ENCODE measurements at places on chromosomes 11 and 22.

- DNase-seq = no peak
Measured at GRCh38 chr11:81222491-81222890, 1511.2 kb downstream of the FAM181B start.

- no peak for DNase-seq
Measured at GRCh38 chr11:67648796-67649613, 1.5 kb downstream of the ACY3 start.

DNA sequence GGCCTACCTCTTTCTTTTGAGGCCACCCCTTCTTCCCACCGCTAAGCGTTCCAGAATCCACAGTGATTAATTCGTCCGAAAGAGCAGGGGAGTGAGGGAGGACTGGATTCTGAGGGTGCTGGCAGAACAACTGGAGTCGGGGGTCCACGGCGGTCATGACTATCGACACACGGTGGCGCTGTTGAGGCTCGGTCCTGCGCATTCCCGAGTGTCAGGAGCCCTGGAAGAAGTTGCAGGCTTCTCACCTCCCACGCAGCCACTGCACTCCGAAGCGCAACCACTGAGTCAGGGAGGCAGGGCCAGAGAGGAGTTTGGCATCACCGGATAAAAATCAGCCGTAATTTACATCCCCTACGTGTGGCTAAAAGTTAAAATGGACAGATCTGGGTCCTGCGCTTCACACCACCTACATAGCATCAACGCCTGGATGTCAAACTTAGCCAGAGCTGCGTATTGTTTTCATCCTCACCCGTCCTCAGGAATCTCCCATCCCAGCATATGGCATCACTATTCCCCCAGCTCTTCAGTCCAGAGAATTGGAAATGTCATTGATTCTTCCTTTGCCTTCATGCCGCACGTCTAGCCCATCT, 10.7 kb upstream of the CTSF start:
- peak; percentile 23 for DNase-seq

DNA sequence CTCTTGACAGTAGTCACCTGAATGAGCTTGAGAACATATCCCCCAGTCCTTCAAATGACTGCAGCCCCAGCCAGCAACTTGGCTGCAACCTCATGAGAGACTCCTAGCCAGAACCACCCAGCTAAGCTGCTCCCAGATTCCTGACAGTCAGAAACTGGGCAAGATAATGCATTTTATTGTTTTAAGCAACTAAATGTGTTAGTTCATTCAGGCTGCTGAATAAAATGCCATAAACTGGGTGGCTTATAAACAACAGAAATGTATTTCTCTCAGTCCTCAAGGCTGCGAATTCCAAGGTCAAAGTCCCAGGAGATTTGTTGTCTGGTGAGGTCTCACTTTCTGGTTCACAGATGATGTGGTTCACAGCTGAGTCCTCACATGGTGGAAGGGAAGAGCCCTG, 5.8 kb upstream of the PAMR1 start:
- no peak for DNase-seq

DNA sequence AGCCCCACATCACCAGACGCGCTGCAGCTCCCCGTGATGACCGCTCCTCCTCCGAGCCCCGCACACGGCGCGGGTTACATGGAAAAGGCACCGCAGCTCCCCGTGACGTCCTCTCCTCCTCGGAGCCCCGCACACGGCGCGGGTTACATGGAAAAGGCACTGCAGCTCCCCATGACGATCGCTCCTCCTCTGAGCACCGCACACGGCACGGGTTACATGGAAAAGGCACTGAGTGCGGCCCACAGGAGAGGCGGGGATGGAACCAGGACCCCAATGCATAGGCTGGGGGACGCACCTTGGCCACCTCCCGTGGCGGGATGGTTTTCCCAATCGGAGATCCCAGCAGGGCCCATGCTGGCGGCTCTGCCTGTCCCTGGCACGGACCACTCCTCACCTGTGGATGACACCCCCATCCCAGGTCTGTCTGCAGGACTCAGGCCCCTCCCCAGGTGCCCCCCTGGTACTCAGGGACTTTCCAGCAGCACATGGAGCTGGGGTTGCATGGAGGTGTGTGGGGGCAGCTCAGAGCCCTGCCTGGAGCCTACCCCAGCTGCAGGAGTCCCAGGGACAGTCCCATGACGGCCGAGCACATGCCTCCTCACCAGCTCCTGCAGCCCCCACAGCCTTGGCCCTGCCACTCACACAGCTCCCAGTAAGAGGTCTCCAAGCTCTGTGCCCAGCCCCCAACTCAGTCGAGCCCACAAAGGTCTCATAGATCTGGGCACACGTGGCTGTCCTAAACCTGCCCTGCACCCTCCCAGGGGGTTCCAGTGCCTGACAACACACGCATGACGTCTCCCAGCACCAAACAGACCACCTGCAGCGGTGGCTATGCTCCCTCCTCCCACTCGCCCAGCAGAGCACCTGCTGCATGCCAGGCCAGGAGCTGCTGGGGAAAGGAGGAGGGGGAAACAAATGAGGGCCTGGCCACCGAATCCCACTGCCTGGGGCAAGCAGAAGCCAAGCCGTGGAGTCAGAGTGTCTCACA, 166.6 kb downstream of the BRD1 start:
- peak; percentile 2 for DNase-seq

- peak; percentile 8 for DNase-seq
Measured at GRCh38 chr22:19874307-19875060, 19.8 kb upstream of the GNB1L start.

- no peak for DNase-seq
Measured at GRCh38 chr11:86570020-86570419, 102.4 kb downstream of the ME3 start.

GRCh38 chr11:30789270-30789669, 203.1 kb upstream of the MPPED2 start:
- DNase-seq = no peak

DNA sequence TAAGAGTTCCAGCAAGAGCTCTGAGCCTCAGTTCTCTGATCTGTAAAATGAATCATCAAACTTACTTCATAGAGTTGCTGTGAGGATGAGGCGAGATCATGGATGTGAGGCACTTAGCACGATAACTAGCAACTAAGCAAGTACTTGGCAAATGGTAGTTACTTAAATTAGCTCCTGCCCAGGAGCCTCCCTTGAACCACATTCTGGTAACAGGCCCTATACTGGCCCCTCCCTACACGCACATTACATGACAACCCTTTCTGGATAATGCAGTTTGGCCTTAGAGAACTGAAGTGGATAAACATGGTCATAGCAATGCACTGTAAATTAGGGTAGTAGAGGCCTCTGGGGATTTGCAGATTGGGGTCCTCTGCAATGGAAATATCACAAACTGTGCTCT, 187.4 kb upstream of the NARS2 start:
- DNase-seq = no peak

GRCh38 chr11:58914821-58915543, 24.3 kb upstream of the GLYATL1 start:
- DNase-seq = no peak

DNA sequence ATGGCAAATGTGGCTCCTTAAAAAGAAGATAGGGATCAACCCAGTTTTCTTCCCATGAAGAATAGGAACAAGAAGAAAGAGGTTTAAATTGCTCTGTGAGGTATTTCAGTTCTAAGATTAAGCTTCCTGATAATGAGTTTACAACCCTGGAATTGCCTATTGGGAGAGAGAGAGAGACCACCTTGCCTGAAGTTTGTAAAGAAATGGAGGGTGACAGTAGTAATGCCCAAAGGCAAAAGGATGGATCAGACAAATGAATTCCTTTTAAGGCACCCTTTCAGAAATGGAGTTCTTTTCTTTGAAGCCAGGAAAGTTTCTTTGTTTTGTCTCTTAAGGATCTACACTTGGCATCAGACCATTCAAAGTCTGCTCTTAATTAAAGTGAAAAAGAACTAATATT, 74.3 kb downstream of the DDIAS start:
- no peak for DNase-seq

- no peak for DNase-seq
Measured at GRCh38 chr11:15072551-15073143, 746 bp upstream of the CALCB start.

DNA sequence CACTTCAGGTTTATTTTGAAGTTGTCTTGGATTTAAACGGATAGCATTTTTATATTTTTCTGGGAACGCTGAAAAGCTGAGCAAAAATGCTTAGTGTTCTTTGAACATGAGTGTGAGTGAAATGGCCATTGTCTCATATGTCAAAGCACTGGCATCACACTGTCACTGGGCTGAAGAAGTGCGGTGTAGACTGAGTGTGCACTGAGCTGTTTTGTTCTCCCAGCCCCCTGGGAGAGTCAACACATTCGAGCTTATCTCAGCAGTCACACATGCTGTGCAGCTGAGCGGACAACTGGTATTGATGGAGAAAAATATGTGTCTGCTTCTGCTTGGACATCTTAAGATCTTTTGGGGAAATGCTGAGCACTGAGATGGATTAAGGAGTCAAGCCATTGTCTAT, 90.8 kb downstream of the TECTA start:
- no peak for DNase-seq

- no peak for DNase-seq
Measured at GRCh38 chr22:49302530-49302929, 525.1 kb downstream of the BRD1 start.

GRCh38 chr11:132977746-132978145, 554.6 kb downstream of the OPCML start:
- no peak for DNase-seq

DNA sequence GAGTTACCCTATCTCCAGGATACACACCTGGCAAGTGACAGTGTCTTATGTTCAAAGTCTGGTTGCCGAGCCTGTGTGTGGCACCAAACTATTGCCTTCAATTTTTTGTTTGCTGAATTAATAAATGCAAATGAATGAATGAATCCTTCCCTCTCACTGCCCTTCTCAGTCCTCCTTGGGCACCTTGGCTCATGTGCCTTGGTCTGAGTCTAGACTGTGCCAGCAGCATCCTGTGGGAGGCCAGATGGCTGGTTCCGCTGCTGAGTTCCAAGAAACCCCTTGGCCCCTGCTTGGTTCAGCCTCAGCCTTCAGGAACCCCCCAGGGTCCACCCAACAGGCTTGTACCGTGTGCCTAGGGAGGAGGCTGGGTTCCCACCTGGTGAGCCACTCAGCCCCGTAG, 31.0 kb downstream of the TOB2 start:
- DNase-seq = no peak

GRCh38 chr11:73325036-73325981, 17.2 kb downstream of the ARHGEF17 start:
- DNase-seq = no peak

DNA sequence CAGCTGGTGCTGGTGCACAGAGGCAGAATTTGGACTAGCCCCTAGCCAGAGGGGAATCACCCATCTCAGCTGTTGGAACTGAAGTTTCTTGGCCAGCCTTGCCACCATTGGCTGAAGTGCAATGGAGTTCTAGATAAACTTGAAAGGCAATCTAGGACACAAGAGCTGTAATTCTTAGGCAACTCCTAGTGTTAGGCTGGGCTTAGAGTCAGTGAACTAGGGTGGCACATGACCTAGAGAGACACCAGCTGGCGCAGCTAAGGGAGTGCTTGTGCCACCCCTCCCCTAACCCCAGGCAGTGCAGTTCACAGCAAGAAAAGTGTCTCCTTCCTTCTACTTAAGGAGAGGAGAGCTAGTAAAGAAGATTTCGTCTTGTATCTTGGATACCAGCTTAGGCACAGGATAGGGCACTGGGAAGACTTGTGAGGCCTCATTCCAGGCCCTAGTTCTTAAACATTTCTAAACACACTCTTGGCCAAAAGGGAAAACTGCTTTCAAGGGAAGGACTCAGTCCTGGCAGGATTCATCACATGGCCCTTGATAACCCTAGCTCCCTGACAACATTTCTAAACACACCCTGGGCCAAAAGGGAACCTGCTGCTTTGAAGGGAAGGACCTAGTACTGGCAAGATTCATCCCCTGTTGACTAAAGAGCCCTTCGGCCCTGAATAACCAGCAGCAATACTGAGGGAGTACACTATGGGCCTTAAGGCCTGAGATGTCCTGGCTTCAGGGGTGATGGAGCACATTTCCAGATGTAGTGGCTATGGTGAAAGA, 53.4 kb downstream of the XRRA1 start:
- no peak for DNase-seq

All from NCI-H510A treated with DMSO at 0.1 percent for 48 hours (cell line).